ENCODE measurements at places on chromosomes 1 and 21. TPM values are rescaled to one million over a fixed set of nuclear protein-coding genes. Genes with fewer than 3 reads are reported as not detected.

DNA sequence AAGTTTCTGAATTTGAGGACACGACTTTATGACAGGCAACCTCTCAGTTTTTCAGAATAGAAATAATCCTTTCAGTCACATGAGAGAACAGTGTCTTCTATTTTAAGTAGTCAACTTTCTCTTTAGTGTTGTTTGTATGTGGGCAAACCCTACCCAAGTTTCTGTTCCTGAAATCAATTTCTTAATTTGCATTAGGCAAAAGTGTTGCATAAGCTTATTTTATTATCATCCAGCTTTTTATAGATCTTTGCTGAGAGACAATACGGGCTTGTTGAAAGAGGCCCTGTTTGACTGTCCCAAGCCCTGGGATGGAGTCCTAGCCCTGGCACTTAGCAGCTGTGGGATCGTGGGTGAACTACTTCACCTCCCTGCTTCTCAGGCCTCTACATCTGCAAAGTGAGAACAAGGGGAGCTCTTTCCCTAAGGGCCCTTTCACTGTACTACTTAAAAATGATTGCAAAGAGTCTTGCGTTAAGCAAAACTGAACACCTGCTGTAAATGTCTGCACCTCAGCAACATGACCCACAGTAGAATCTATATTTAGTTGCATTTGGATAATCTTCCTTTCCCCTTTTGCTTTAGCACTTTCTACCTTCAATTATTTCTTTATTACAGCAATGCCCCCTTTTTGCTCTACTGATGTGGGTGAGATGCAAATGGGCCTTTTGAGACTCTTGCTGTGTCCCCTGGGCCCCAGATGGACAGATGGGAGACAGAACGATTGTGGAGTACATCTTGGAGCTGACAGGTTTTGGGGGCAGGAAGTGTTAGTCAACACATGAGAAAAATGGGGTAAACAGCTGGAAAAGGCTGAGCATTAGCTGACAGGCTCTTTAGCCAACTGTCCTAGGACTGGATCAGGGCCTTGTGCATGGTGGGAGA lies 41.0 kb upstream of the SCAF4 start:
- DNase-seq: no peak

GRCh38 chr1:89064632-89065031 lies 376 bp downstream of the GBP1 start:
- no peak for DNase-seq

DNA sequence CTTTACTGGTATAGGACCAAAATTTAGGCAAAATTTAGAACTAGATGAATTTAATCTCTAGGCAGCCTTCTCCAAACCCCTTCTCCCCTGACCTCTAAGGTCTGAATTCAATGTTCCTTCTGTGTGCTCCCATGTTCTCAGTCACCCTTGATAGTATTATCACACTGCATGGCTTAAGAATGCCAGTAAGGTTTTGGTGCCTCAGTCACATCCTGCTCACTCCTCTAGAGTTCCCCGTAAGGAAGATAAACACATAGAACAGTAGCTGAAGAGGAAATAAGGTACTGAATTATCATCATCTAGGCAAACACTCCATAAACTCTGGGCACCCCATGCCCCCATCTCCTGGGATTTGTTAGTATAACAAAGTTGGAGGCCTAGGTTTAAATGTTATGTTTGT lies 18.2 kb downstream of the PRRX1 start:
- no peak for DNase-seq

GRCh38 chr21:38234395-38235142 lies 22.2 kb upstream of the KCNJ15 start:
- DNase-seq: no peak

GRCh38 chr1:228507961-228508652 lies 20.9 kb downstream of the RNF187 start:
- DNase-seq: no peak

- DNase-seq: no peak
Observed at GRCh38 chr1:65163201-65163805, 15.3 kb downstream of the AK4 start.

DNA sequence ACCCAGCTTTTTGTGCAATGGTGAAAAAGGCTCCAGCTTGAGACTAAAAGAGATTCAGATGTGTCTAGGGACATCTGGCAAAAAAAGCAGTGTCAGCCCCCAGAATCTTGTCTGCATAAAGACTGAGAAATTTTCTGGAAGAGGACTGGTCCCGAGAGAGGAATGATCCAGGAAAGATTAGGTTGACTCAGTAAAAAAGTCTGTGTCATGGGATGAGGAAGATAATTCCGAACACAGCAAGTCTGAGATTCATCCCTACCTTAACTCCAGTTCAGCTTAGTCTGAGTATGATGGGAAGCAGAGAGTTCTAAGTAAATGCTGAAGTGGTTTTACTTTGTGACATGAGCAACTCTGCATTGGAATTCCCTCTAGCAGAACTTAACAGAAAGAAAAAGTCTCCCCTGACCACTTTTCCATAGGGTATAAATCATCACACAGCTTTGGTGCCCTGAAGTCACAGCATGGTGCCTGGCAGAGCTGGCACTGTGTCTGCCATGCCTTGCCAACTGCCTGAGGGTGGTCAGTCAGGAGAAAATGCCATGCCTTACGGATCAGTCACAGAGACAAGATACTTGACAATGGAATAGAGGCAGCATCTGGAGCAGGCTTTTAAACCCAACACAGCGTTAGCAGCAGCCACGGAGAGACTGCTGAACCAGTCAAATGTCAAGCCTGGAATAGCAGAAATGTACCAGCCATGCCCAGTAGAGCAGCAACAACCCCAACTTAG lies 153.4 kb downstream of the ZC3H11B start:
- no peak for DNase-seq

Gene IGSF3
- 2.5 TPM for total RNA-seq

Gene FABP3
- total RNA-seq: 6.5 TPM

Gene KCNK1
- total RNA-seq: 4.3 TPM

Measured in sciatic nerve (tissue), 2 donors.